ENCODE measurements at places on chromosomes 3 and 15.

- DNase-seq = peak; percentile 62
Measured at GRCh38 chr3:20080956-20081554, 40.8 kb downstream of the KAT2B start.

- peak; percentile 71 for DNase-seq
Measured at GRCh38 chr15:35533130-35534110, 12.5 kb downstream of the DPH6 start.

- DNase-seq = no peak
Measured at GRCh38 chr3:98209244-98209643, 42.7 kb downstream of the OR5H15 start.

DNA sequence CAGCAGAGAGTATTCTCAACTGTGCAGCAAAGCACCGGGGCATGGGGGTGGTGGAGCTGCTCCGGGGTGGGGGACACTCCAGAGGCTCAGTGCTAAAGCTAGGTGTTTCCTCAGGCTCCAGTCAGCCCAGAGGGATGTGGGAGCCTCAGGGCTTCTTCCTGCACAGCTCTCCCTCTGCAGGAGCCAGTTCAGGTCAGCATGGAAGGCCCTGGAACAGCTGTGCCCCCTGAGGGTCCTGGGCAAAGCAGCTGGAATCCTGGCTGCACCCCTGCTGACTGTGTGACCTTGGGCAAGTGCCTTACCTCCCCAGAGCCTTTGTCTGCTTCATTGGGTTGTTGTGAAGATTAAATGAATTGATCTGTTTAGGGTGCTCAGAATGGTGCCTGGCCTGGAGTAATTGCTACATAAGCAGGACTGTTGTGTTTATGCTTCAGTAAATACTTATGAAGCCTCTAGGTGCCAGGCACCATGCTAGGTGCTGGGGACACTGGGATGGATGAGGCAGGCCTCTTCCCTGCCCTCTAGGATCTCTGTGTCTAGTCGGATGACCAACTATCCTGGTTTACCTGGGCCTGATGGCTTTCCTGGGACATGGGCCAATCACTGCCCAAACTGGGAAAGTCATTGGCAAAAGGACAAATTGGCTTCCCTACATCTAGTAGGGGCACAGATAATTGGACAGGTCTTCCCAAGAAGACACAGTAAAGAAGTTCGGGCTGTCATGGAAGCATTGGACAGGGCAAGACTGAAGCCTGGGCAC is 64.2 kb upstream of the LCTL start:
- no peak for DNase-seq

- DNase-seq = no peak
Measured at GRCh38 chr3:58071480-58071971, 63.3 kb downstream of the FLNB start.

GRCh38 chr3:195438371-195438770 is 4.4 kb downstream of the ACAP2 start:
- peak; percentile 85 for DNase-seq

DNA sequence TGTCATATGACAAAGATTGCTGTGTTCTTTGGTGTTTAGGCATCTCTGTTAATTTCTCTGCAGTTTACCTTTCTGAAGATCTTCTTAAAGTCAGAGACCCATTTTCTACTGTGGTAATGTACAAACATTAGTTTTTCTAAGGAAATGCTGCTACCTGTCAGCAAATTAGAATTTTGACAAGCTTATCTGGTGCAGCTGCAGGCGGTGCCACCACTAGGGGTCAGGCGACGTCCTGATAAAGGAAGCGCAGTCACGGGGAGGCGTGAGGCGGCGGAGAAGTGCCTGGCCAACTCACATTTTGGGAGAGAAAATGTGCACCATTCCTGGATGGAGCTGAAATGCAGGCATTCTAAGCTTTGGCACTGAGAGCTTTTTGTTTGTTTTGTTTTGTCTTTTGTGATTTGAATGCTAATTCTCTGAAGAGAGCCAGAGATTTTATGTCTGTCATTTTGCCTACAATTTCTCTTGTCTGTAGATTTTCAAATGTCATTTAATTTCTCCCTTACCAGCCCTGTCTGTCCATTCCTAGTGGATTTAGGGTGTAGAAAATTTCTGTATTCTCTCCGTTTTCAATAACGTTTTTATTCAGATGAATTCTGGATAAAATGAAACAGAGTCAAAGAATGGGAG is 24.9 kb upstream of the SIAH2 start:
- DNase-seq = peak; percentile 50

GRCh38 chr15:52318729-52319500 is 23.3 kb upstream of the MYO5C start:
- DNase-seq = peak; percentile 26

DNA sequence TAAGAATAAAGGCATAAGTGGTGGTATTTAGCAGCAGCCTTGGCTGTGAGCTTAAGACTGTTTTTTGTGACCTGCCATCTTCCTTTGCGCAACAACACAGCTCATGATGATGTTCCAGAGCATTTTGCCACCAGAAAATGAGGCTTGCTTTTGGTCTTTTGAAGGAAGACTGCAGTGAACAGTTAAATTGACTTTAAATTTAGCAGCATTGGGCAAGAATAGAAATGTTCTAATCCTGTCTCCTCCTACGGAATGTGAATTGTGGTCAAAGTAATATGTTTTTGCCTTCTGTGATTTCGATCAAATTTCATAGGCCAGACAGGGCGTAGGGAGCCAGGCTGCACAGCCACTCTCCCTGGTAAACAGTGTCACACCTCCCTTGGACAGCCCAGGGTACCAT is 460.7 kb upstream of the RASGRP1 start:
- DNase-seq = no peak

- DNase-seq = peak; percentile 60
Measured at GRCh38 chr3:69541711-69542088, 155.8 kb upstream of the FRMD4B start.

- peak; percentile 57 for DNase-seq
Measured at GRCh38 chr3:195270079-195270816, 711 bp downstream of the XXYLT1 start.

- no peak for DNase-seq
Measured at GRCh38 chr3:52865994-52866393, 31.2 kb upstream of the MUSTN1 start.

DNA sequence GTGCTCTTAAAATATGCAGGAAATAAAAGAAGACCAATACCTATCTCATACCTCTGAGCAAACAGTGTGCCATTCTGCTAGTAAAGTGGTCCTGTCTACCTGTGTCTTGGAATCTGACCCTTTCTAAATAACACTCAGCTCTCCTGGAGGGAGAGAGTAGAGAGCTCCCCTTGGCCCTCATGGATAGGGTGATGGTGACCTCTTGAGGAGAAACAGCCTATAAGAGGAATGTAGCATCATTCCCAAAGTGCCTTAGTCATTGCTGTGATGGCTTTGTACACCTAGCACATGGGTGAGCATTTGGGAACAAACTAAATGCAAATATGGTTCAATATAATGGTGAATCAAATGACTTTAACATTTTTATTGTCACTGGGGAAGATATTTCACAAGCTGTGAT is 10.0 kb downstream of the SNTN start:
- DNase-seq = no peak

DNA sequence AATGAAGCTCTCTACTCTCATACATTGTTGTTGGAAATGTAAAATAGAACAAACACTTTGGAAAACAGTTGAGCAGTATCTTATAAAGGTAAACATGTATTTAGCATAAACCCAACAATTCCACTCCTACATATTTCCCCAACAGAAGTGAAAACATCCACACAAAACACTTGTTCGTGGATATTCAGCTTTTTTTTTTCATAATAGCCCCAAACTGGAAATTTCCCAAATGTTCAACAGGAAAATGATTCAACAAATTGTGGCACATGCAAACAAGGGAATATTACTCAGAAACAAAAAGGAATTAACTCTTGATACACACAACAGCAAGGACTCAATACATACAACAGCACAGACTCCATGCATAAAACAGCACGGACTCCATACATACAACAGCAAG is 28.5 kb downstream of the RFTN1 start:
- no peak for DNase-seq

GRCh38 chr3:84961521-84962255 is 2.9 kb downstream of the CADM2 start:
- DNase-seq = no peak

GRCh38 chr15:36407647-36408046 is 171.8 kb upstream of the CDIN1 start:
- DNase-seq = peak; percentile 68

DNA sequence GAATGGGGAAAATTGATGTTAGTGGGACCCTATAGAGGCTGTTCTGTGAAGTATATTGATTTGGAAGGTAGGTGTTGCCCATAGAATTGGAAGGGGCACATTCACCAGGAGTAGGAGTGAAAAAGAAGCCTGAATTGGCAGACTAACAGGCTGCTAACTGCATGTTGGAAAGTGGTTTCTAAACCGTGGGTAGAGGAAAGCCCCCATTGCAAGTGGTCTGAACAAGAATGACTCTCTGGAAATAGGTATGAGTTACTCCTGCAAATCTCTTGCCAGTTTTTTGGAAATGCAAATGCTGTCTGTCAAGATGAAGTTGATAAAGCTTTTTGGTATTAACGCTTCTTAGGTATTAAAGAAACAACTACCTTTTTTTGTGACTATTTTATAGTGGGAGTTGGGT is 3.5 kb downstream of the UBE2E1 start:
- DNase-seq = no peak

DNA sequence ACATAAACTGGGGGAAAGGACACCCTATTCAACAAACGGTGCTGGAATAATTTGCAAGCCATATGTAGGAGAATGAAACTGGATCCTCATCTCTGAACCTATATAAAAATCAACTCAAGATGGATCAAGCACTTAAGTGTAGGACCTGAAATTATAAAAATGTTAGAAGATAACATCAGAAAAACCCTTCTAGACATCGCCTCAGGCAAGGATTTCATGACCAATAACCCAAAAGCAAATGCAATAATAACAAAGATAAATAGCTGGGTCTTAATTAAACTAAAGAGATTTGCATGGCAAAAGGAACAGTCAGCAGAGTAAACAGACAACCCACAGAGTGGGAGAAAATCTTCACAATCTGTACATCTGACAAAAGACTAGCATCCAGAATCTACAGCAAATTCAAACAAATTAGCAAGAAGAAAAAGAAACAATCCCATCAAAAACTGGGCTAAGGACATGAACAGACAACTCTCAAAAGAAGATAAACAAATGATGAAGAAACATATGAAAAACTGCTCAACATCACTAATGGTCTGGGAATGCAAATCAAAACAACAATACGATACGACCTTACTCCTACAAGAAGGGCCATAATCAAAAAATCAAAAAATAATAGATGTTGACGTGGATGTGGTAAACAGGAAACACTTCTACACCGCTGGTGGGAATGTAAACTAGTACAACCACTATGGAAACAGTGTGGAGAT is 408.7 kb downstream of the CNTN6 start:
- DNase-seq = no peak

DNA sequence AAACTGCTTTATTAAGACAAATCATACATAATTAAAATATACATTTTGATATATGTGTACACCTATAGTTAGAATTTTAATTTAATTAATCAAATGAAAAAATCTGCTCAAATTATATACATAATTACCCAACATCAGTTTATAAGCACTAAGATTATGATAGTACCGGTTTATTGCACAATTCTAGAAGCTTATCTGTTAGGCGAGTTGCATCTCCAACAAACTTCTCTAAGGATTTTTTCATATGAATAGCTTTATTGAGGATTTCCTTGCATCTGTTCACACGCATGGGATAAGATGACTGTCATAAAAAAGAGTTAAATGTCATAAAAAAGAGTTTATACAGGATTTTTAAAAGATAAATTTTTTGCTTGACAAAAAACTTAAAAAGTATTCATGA is 19.9 kb upstream of the XRN1 start:
- no peak for DNase-seq

- no peak for DNase-seq
Measured at GRCh38 chr3:171239757-171240503, 213.4 kb upstream of the SLC2A2 start.

GRCh38 chr3:124119056-124119716 is 127.3 kb upstream of the ROPN1 start:
- no peak for DNase-seq

DNA sequence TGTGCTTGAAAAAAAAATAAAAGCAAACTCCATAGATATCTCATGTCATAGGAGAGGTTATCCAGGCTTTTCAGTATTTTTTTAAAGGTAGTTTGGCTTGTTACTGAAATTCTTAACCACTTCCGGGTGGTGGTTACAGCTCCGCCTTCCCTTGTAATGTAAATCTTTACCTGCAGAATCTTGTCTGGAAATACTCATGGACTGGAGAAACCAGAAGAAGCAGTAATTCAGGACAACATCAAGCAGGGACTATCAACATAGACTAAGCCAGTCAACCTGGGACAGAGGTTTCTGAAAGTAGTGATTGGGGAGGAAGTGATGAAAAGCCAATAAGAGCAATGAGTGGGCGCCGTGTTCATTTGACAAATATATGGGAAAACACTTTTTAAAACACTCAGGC is 78.9 kb upstream of the SKOR1 start:
- peak; percentile 75 for DNase-seq

GRCh38 chr3:83193526-83193925 is 1432.1 kb upstream of the GBE1 start:
- DNase-seq = no peak

DNA sequence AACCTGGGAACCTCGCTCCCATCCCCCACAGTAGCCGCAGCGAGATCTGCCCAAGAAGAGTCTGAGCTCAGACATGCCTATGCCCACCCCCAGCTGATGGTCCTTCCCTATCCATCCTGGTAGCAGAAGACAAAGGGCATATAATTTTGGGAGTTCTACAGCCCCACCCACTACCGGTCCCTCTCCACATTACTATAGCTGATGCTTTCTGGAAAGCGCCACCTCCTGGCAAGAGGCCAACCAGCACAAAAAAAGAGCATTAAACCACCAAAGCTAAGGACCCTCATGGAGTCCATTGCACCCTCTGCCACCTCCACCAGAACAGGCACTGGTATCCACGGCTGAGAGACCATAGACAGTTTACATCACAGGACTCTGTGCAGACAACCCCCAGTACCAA is 168.4 kb downstream of the MEGF11 start:
- no peak for DNase-seq

GRCh38 chr3:157393113-157393512 is 43.5 kb upstream of the PTX3 start:
- DNase-seq = no peak

DNA sequence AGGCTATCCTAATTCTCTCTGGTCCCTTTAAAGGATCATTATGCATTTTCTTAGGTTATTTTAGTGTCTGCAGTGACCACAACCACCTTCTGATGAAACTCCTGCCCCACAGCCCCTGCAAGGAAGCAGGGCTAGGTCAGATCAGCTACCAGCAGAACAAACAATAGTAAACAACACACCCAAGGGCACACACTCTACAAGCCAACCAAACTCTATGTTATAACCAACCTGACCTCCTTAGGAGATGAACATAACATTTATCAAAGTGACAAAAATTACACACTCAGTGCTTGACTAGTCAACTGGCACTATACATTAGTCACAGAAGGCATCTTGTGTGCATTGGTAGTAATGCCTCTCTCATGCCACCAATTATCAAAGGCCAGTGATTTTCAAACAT is 17.3 kb downstream of the DENND6A start:
- no peak for DNase-seq
